Caco-2 (cell line): ENCODE measurements at places on chromosomes 16 and 17. TPM values are rescaled to one million over a fixed set of nuclear protein-coding genes. Genes with fewer than 3 reads are reported as not detected.

DNA sequence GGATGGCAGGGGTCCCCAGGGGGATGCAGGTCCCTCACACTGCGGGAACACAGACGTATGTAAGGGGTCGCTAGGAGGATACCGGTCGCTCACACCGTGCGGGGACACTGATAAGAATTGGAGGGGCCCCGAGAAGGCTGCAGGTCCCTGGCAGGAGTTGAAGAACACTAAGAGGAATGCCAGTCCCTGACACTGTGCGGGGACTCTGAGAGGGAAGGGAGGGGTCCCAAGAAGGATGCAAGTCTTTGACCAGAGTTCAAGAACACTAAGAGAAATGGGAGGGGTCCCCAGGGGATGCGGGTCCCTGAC, 510 bp downstream of the ERCC4 start:
- H3K27ac ChIP-seq, result peak overlapping the region; percentile 94
- no peak for DNase-seq
- no peaks in the 10 kb centered on the region for H3K4me1 ChIP-seq
- H3K4me3 ChIP-seq, result peak overlapping the region; percentile 99

DNA sequence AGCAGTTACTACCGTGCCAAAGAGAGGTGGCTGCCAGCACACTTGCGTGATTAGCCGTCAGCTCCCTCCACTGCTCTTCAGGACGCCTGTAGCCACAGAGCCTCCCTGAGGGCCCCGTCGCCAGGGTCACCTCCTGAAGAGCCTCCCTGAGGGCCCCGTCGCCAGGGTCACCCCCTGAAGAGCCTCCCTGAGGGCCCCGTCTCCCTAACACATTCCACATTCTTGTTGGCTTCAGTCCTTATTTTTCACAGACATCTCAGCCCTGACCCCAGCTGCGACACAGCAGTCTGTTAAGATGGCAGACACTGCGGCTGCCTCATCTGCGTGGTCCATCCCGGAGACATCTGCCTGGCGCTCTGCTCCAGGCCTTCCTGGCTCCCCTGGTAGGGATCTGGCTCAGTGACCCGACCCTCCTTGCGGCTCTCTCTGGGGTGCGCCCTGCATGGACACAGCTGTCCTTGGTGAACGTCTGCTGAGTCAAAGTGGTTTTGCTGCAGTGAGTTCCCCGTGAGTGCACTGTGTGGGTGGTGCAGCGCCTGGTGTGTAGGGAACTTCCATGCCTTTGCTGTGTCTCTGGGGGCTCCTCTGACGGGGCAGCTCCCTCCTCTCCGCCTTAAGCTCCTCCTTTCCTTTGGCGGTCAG, 11.4 kb downstream of the ACSF3 start:
- no peak overlapping the region for H3K4me3 ChIP-seq
- H3K36me3 ChIP-seq, result peaks cover 6% of the 10 kb centered on the region
- no peak overlapping the region for H3K27ac ChIP-seq
- H3K27me3 ChIP-seq, result no peaks in the 10 kb centered on the region

DNA sequence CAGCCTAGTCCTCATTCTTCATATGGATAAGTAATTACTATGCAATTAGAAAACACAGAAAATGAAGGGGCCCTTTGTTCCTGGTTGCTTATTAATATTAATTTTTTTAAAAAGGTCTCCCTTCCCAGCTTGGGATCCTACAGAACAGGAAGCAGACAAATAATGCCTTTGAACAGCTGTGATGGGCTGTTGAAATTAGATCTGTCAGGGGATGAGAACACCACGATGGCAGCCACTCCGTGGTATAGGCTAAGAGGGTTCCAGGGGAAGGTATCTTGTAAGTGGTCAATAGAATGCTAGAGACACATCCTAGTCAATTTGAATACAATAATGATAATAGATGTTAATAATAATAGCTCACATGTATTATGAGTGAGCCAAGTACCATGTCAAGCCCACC, 83.1 kb downstream of the CCDC182 start:
- no peaks in the 10 kb centered on the region for H3K27me3 ChIP-seq
- no peaks in the 10 kb centered on the region for H3K36me3 ChIP-seq
- H3K4me1 ChIP-seq, result peaks cover 5% of the 10 kb centered on the region; the same call in 1 of the 2 replicates

DNA sequence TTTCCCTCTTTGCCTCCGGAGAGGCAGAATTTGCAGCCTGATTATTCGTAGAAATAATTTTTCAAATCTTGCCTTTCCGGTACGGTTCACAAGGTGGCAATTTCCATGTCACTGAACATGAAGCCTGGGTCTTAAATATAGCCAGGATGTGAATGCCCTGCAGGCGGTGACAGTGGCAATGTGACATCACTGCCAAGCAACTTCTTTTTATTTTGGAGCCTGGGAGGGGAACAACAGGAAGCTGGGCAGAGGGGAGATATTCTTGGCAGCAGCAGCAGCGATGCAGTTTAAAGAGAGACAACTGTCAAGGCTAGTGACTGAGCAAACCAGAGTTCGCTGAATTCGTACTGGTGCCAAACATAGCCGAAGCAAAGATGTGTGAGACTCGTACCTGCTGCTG, 171.1 kb downstream of the SNX29 start:
- H3K27ac ChIP-seq, result no peak overlapping the region
- no peak overlapping the region for H3K4me3 ChIP-seq
- no peaks in the 10 kb centered on the region for H3K4me1 ChIP-seq
- no peaks in the 10 kb centered on the region for H3K36me3 ChIP-seq

DNA sequence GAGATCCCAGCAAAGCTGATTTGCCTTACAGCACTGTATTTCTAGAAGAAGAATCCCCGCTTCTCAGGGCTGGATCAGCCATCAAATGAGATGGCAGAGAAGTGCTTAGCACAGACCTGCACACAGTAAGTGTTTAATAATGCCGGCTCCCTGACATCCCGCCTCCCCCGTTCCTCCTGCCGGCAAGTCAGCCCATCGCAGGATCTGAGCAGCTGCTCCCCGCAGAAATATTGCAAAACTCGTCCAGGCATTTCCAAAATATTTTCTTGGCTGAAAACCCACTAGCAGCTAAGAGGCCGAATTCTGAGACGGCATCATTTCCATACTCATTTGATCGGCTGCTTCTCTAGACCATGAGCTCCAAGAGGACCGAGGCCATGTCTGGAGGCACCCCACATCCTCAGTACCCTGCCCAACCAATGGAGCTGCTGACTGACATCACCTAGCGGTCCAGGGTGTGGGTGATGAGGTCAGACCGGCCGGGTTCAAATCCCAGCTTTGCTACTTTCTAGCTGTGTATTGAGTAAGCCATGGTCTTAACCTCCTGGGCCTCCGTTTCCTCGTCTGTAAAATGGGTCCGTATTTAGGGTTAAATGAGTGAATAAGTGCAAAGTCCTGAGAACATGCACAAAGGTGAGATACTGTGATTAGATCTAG, 251.5 kb downstream of the KATNIP start:
- no peak overlapping the region for H3K4me3 ChIP-seq
- H3K27me3 ChIP-seq, result no peaks in the 10 kb centered on the region
- H3K27ac ChIP-seq, result no peak overlapping the region
- no peaks in the 10 kb centered on the region for H3K36me3 ChIP-seq

GRCh38 chr16:28317040-28317880, 24.9 kb downstream of the SBK1 start:
- no peak overlapping the region for H3K27ac ChIP-seq
- H3K4me1 ChIP-seq, result no peaks in the 10 kb centered on the region
- no peak overlapping the region for H3K4me3 ChIP-seq
- H3K36me3 ChIP-seq, result no peaks in the 10 kb centered on the region
- peak; percentile 66 for DNase-seq

DNA sequence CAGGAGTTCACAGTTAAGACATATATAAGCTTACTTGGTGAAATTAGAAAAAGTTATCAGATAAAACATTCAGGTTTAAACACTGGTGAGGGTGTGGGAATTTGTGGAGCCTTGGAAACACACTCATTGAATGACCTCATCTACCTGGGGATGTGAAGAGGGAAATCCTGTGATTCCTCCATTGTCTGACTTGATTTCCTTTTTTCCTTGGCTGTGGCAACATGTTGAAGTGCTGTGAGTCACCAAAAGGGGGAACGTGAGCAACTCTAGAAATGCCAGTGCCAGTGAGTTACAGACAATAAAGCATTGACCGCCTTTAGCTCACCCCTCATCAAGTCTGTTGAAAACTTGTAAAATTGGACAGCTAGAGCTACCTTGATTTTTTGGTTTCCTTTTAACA, 1.8 kb downstream of the HMOX2 start:
- no peaks in the 10 kb centered on the region for H3K36me3 ChIP-seq
- H3K4me3 ChIP-seq, result no peak overlapping the region
- no peaks in the 10 kb centered on the region for H3K27me3 ChIP-seq
- peaks cover 5% of the 10 kb centered on the region for H3K4me1 ChIP-seq
- peak overlapping the region; percentile 70 for H3K27ac ChIP-seq

DNA sequence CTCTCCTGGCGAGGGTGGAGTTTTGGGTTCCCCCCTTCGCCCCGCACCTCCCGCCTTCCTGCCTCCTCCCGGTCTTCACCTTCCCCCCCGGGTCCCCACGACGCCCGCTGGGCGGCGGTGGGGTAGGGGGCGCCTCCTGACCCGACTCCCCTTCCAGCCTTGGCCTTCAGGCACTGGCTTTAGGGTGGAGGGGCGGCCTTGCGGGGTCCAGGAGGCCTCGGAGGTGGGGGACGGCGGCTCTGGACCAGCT, 2.4 kb downstream of the SLC16A3 start:
- H3K27me3 ChIP-seq, result no peaks in the 10 kb centered on the region
- no peaks in the 10 kb centered on the region for H3K36me3 ChIP-seq
- DNase-seq, result no peak
- H3K4me1 ChIP-seq, result peaks cover 51% of the 10 kb centered on the region
- H3K4me3 ChIP-seq, result peak overlapping the region; percentile 24

DNA sequence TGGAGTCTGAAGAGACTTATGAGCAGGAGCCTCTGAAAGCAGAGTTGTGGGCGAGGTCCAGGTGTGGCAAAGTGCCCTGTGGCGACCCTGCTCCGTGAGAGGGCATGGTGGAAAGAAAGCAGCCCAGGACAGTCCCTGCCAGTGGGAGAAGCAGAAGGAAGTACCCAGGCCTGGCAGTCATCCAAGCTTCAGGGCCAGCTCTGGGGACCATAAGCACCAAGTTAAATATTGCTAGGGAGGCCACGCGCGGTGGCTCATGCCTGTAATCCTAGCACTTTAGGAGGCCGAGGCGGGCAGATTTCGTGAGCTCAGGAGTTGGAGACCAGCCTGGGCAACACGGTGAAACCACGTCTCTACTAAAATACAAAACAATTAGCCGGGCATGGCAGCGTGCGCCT, 4.9 kb upstream of the ASGR1 start:
- DNase-seq, result no peak
- H3K36me3 ChIP-seq, result no peaks in the 10 kb centered on the region
- no peaks in the 10 kb centered on the region for H3K4me1 ChIP-seq
- no peak overlapping the region for H3K4me3 ChIP-seq
- H3K27me3 ChIP-seq, result no peaks in the 10 kb centered on the region
- no peak overlapping the region for H3K27ac ChIP-seq

- no peaks in the 10 kb centered on the region for H3K27me3 ChIP-seq
- H3K4me1 ChIP-seq, result no peaks in the 10 kb centered on the region
- H3K27ac ChIP-seq, result no peak overlapping the region
- H3K4me3 ChIP-seq, result no peak overlapping the region
- no peak for DNase-seq
Observed at GRCh38 chr16:15836965-15837611, 19.7 kb downstream of the MYH11 start.

DNA sequence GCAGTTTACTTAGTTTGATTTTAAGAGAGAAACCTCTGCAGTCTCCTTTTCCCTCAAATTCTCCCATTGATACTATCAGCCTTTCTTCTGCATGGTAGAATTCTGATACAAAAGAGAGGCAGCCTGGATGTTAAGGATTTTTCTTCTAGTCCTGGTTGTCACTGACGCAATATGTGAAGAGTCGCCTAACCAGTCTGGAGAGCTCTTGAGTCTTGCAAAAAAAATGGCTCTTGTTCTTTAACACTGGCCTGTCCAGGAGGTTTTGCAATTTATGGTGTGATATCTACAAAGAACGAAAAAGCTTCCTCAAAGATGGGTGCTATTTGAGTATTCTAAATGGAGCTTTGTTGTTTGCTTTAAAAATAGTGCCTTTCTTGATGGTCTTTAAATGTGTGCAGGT, 28.9 kb downstream of the COX10 start:
- no peak overlapping the region for H3K4me3 ChIP-seq
- no peak overlapping the region for H3K27ac ChIP-seq
- H3K4me1 ChIP-seq, result peaks cover 16% of the 10 kb centered on the region
- H3K36me3 ChIP-seq, result no peaks in the 10 kb centered on the region

DNA sequence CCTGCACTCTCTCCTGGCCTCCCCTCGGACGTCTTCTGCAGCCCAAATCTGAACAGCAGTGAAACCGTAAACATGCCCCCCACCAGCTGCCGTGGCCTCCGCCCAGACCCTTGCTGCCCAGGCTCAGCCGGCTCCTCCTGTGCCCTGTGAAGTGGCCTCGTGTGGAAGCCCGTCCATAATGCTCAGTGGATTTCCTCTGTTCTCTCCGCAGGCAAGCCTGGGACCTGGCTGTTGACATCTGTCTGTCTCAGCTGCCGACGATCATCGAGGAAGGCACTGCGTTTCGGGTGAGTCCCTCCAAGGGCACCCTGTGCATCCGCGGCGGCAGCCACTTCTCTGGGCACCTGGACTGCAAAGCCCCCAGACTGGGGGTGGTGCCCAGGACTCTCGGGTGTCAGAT, 153.9 kb upstream of the CHMP6 start:
- H3K4me3 ChIP-seq, result no peak overlapping the region
- H3K27ac ChIP-seq, result no peak overlapping the region
- H3K36me3 ChIP-seq, result no peaks in the 10 kb centered on the region; the same call in none of the 2 replicates
- no peak for DNase-seq
- H3K4me1 ChIP-seq, result peaks cover 6% of the 10 kb centered on the region

The GGT6 gene
- not detected in 2 replicates for total RNA-seq

The PLLP gene
- total RNA-seq, result 53.0 and 54.0 TPM in 2 replicates

The NKD1 gene
- total RNA-seq, result 37.9 and 54.9 TPM in 2 replicates

The BRIP1 gene
- 17.3 and 18.3 TPM in 2 replicates for total RNA-seq

The KREMEN2 gene
- total RNA-seq, result 1.9 and 2.2 TPM in 2 replicates

The OR1F1 gene
- not detected in 2 replicates for total RNA-seq

The AGRP gene
- not detected in 2 replicates for total RNA-seq

The AIPL1 gene
- not detected in 2 replicates for total RNA-seq
